Testis (tissue), 5 donors: ENCODE measurements at places on chromosomes 7 and 10.

DNA sequence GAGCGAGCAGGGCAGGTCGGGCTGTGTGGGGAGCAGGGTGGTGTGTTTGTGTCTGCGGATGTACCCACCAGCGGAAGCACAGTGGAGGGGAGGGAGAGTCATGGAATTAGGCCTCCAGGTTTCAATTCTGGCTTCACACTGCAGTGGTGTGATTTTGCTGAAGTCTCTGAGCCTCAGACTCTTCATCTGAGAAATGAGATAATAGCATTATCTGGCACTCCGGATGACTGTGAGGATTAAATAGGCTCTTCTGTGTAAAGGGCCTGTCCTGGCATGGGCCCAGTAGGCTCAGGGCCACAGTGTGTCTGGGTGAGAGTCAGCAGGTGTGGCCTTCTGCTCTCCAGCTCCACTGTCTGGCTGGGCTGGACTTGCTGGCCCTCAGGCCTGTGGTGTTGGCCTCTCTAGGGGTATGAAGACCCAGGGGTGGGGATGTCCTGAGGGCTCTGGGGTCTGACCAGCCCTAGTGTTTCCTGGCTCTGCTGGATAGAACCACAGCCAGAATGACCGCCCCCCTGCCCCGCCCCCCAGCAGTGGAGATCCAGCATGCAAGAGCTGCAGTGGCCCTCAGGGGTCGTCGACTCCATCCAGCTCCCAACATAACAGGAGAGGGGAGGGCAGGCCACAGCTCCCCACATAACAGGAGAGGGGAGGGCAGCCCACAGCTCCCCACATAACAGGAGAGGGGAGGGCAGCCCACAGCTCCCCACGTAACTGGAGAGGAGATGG, 178.6 kb downstream of the RPS24 start:
- H3K27ac ChIP-seq: no peak overlapping the region
- no peaks in the 10 kb centered on the region for H3K36me3 ChIP-seq
- peaks cover 16% of the 10 kb centered on the region for H3K4me1 ChIP-seq
- H3K4me3 ChIP-seq: no peak overlapping the region
- H3K27me3 ChIP-seq: no peaks in the 10 kb centered on the region

DNA sequence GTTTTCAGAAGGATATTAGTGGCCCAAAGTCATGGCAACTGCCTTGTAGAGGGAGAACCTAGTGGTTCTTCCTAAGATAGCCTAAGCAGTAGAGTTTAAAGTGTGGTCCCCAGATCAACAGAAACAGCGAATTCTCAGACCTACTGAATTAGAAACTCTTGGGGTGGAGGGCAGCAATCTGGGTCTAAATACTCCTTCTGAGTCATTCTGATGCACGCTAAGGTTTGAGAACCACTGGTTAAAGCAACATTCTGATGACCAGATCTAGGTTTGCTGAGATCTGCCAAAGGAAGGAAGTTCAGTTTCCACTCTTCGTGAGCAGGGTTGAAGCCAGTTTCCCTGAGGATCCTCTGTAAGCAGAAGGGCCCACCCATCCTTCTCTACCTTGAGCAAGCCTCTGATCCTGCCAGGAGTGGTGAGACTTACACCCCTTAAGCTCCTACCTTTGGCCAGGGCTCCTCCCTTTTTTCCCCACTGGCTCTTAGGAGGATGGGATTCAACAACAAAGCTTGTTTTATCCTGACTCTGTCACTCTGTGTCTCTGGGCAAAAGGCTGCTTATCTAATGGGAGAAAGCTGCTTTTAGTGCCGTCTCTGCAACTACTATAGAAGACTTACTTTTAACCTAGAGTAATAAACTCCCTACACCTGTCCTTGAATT, 26.8 kb upstream of the TRUB1 start:
- no peaks in the 10 kb centered on the region for H3K36me3 ChIP-seq
- no peaks in the 10 kb centered on the region for H3K27me3 ChIP-seq
- DNase-seq: no peak

- no peaks in the 10 kb centered on the region for H3K27me3 ChIP-seq
- no peak overlapping the region for H3K4me3 ChIP-seq
- no peaks in the 10 kb centered on the region for H3K4me1 ChIP-seq
- H3K27ac ChIP-seq: no peak overlapping the region
- H3K36me3 ChIP-seq: no peaks in the 10 kb centered on the region
Observed at GRCh38 chr7:83267141-83267631, 104.5 kb upstream of the PCLO start.

- H3K4me3 ChIP-seq: no peak overlapping the region
- DNase-seq: no peak
- no peaks in the 10 kb centered on the region for H3K36me3 ChIP-seq
- H3K4me1 ChIP-seq: no peaks in the 10 kb centered on the region
Observed at GRCh38 chr7:86931439-86931838, 128.0 kb downstream of the ELAPOR2 start.

GRCh38 chr7:24914465-24914859, 65.5 kb downstream of the OSBPL3 start:
- H3K27me3 ChIP-seq: no peaks in the 10 kb centered on the region
- H3K4me1 ChIP-seq: no peaks in the 10 kb centered on the region
- H3K4me3 ChIP-seq: no peak overlapping the region
- no peak for DNase-seq
- no peak overlapping the region for H3K27ac ChIP-seq

DNA sequence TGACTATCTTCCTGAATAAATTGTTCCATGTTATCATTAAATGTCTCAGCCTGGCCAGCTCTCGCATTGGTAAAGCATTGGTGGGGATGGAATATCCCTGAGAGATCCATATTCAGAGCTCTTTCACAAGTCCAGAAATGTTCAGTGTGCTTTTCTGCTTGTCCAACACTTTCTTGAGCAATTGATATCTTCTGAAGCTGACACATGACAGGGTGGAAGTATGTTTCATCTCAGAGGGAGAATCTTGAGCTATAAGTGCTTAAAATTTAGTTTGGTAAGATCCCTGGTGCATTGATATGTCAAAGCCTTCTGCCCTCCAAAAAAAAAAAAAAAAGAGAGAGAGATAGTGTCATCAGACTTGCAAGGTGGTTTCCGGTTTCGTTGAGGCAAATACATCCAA, 7.4 kb downstream of the IFIT3 start:
- H3K4me3 ChIP-seq: no peak overlapping the region
- no peaks in the 10 kb centered on the region for H3K27me3 ChIP-seq
- H3K4me1 ChIP-seq: peaks cover 11% of the 10 kb centered on the region
- DNase-seq: no peak

DNA sequence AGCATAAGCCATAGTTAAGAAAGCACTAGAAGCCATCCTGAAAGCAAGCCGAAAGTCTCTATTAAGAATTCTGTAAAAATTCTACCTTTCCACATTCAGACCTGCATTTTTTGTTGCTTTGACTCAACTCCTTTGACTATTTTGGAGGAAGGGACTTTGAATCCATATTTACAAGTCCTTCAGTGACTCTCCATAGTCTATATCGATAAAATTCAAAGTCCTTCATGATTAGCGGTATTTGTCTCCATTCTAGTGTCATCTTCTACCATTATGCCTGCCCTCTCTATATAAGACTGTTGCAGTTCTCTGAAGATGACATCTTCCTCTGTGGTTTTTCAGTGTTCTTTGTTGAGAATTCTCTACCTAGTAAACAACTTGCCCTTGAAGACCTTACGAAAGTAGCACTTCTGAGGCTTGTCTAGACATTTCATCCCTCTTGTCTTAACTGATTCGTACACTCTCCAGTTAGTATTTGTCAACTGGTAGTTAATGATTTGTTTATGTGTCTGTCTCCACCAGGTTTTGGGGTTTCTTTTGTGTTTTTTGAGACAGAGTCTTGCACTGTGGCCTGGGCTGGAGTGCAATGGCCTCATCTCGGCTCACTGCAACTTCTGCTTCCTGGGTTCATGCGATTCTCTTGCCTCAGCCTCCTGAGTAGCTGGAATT, 1.7 kb downstream of the CCSER2 start:
- H3K36me3 ChIP-seq: no peaks in the 10 kb centered on the region
- DNase-seq: no peak
- no peaks in the 10 kb centered on the region for H3K27me3 ChIP-seq
- peaks cover 14% of the 10 kb centered on the region for H3K4me1 ChIP-seq
- no peak overlapping the region for H3K27ac ChIP-seq
- H3K4me3 ChIP-seq: peak overlapping the region; percentile 78
